K562 (cell line): ENCODE measurements at places on chromosomes 3 and 15.
A peak's percentile ranks its signal among the peaks of the same experiment; 100 is the strongest.

GRCh38 chr3:46594723-46595122 lies 17.6 kb upstream of the FAM240A start:
- DNase-seq, result no peak

GRCh38 chr3:69499899-69500421 lies 114.1 kb upstream of the FRMD4B start:
- DNase-seq, result no peak

GRCh38 chr3:198092276-198092675 lies 132.3 kb downstream of the LMLN start:
- peak; percentile 58 for DNase-seq

GRCh38 chr15:33021806-33022389 lies 172.6 kb downstream of the FMN1 start:
- peak; percentile 52 for DNase-seq

GRCh38 chr3:122055215-122055614 lies at the start of gene CD86:
Gene CD86 (plus strand): TSS chr3:122055362. CDS start chr3:122055490, 128 bp downstream.
- no peak for DNase-seq

DNA sequence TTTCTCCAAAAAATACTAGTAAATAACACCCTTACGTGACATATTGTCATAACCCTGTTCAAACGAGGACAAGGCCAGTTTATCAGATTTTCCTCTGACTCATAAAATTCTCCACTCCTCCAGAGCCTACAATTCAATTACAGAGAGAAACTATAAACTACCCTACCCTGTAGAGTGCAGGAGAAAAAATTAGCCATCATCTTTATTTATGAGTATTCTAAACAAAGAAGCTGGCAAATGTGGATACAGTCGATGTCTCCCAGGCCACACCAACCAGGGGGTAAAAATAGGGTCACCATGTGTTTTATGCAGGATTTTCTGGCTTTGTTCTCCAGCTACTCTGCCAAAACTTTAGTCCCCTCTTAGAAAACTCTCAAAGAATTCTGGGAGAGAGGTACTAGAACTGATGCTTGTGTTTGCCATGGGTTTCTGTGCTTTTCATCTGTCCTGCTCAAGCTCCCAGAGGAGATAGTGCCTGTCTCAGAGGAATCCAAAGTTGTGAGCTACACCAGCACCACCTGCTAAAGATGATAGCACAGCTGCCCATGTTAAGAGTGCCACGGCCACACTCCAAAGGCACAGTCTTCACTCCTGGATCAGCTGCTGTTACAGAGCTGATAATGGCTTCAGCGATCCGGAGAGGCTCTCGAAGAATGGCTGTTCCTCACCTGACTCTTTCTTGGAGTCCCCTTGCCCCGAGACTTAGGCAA lies 150.2 kb downstream of the IMPG2 start:
- DNase-seq, result no peak

DNA sequence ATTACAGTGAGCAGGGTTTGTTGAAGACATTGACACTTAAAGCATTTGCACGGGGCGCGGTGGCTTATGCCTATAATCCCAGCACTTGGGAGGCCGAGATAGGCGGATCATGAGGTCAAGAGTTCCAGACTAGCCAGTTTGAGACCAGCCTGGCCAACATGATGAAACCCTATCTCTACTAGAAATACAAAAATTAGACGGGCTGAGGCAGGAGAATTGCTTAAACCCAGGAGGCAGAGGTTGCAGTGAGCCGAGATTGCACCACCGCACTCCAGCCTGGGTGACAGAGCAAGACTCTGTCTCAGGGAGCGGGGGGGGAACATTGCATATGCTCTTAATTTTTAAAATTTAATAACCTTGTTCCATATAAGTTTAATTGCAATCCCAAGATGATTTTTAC lies 11.9 kb downstream of the STT3B start:
- no peak for DNase-seq

- no peak for DNase-seq
Observed at GRCh38 chr15:73930371-73930770, 4.1 kb downstream of the LOXL1 start.

- no peak for DNase-seq
Observed at GRCh38 chr15:64875641-64876223, 34.0 kb downstream of the PLEKHO2 start.

DNA sequence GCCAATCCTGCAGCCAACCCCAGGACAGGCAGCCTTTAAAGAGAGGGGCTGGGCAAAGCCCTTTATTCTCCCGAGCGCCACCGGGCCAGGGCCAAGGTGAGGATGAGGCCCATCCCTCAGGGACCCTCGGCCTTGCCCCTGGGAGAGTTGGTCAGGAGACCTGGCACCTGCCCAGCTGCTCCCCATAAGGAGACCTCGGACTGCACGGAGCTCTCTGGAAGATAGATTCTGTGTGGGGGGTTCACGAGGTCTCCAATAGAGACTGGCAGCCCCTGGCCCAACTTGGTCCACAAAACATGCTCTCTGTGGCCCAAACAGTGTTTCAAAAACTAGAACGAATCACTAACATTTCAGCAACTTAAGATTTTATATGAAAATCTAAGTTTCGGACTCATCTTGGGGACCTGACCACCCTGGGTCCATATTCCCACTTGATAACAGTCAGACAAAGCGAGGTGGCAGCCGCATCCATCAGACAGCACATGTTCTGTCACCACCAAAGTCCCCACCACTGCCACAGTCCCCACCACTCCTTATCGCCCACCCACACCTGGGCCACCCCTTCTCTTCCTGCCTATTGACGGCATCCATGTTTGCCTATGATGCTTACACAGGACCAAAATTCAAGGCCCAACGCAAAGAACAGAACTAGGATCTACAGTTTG lies 114.4 kb upstream of the RPL32 start:
- peak; percentile 38 for DNase-seq

DNA sequence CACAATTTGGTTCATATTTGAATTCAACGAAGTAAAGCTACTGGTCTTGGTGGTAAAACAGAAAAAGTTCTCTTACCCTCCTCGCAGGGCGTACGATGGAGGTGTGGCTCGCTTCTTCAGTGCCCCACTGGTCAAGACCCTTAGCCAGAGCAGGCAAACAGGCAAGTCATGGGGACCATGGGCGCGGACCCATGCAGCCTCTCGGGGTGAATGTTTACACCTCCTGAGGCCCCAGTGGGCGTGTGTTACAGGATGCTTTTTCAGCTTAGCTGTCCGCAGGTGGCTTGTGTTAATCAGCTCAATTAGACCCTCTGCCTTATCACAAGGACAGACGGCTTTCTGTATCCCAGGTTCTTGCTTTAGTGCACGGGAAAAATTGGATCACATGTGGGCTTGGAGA lies 991.8 kb downstream of the GBE1 start:
- peak; percentile 4 for DNase-seq

GRCh38 chr3:168091941-168092340 lies 3.8 kb downstream of the GOLIM4 start:
- DNase-seq, result no peak

DNA sequence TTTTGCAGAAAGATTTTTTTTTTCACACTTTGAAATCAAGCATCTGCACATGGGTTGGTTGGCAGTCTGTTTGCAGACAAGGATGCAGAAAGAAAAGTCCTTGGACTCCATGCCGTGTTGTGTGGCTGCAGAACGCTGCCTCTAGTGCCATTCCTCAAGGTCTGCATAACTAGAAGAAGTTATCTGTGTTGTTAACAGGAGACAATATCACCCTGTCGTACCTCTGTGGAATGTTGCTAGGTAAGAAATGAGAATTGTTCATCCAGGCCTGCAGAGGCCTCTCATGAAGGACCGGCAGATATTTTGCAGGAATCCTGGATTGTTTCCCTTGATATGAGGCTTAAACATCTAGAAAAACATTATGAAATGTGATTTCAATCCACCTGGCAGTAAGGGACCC lies 58.5 kb upstream of the PPARG start:
- DNase-seq, result no peak
